Cardiac septum (tissue), 1 donor: ENCODE measurements at places on chromosomes 1 and 21. TPM values are rescaled to one million over a fixed set of nuclear protein-coding genes. Genes with fewer than 3 reads are reported as not detected.

- no peak for DNase-seq
These were observed 423.5 kb downstream of the KIF26B start for GRCh38 chr1:245578308-245578707.

- no peak for DNase-seq
These were observed 80.7 kb downstream of the UBE4B start for GRCh38 chr1:10113501-10113900.

- DNase-seq, result no peak
These were observed 70.1 kb upstream of the NTPCR start for GRCh38 chr1:232880354-232880753.

The ZNF683 gene
- not detected for total RNA-seq

DNA sequence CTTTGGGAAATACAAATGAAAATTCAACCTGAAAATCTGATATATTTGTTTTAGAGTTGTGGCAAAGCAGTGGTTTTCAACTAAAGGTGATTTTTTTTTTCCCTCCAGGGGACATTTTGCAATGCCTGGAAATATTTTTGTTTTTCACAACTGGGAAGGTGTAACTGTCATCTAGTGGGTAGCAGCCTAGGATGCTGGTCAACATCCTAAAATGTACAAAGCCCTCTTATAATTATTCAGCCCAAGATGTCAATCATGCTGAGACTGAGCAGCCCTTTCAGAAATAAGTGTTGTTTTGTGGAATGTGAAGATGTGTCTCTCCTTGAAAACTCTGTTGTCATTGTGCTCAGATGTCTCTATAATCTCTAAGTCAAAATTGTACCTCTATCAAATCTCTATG lies 95.2 kb upstream of the NCAM2 start:
- no peak for DNase-seq

GRCh38 chr1:179079113-179079761 lies 2.6 kb upstream of the TOR3A start:
- no peak for DNase-seq

GRCh38 chr1:207691841-207692240 lies 46.9 kb downstream of the CR1L start:
- DNase-seq, result no peak

The MPL gene
- total RNA-seq, result 1.6 TPM

DNA sequence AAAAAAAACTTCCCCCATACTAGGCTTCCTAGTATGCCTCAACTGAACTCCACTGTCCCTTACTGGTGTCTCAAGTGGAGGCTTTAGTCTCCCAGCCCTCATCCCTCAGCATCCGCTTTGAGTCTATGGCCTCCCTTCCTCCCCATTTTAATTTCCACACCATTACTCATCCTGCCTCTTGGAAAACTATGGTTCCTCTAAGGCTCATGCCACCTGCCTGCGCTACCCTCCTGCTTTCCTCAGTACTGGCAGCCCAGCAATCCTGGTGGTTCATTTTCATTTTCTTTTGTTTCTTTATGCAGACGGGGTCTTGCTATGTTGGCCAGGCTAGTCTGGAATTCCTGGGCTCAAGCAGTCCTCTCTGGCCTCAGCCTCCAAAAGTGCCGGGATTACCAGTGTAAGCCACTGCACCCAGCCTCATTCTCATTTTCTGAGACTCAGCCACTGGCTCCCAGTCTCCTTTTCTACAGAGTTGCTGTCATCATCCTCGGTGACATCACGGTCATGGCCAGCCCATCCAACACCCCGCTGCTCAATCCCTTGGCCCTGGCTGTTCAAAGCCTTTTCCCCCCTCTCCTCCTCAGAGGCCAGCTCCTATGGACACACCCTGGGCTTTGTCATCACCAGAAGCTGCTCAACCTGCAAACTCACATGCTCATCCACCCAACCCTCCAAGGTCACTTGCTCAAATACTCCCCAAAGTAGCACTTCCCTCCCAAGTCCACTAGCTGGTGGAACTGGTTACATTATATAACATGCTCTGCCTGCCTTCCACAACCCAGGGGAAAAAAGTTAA lies 2.3 kb upstream of the PMVK start:
- no peak for DNase-seq

GRCh38 chr21:45644041-45644906 lies 749 bp downstream of the PCBP3 start:
- DNase-seq, result no peak

The TP73 gene
- total RNA-seq, result 0.30 TPM

DNA sequence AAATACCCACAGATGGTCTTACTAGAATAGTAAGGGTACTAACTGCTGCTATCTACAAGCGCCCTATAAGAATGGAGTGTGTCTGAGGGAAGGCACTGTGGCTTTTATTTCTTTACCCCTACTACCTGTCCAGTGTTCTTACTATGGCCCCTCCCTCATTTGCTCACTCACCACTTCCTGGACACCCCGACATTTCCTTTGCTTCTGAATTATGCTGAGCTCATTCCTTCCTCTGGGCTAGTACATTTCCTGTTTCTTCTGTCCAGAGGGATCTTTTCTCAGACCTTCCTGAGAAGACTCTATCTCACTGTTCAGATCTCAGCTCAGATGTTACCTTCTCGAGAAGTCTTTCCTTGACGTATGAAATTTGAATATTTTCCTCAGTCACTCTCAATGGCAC lies 192.1 kb upstream of the DAB1 start:
- no peak for DNase-seq

DNA sequence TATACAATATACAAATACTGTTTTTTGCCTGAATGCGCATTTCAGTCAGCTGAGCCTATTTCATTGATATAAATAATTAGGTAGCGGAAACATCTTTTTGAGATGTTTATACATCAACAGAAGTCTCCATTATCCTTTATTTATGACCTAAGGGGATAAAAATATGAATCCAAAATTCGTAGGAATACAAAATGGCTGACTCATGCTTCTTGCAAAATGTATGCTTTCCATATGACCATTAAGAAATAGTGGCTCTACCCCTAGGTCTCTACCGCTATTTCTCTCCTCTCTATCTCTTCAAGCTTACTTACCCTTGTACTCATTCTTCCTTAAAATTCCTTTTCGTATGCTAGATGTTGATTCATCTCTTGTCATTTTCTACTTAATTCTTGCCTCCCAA lies 338.4 kb upstream of the TMPRSS15 start:
- no peak for DNase-seq

The PTCH2 gene
- total RNA-seq, result 0.35 TPM

The THEMIS2 gene
- total RNA-seq, result 3.6 TPM

DNA sequence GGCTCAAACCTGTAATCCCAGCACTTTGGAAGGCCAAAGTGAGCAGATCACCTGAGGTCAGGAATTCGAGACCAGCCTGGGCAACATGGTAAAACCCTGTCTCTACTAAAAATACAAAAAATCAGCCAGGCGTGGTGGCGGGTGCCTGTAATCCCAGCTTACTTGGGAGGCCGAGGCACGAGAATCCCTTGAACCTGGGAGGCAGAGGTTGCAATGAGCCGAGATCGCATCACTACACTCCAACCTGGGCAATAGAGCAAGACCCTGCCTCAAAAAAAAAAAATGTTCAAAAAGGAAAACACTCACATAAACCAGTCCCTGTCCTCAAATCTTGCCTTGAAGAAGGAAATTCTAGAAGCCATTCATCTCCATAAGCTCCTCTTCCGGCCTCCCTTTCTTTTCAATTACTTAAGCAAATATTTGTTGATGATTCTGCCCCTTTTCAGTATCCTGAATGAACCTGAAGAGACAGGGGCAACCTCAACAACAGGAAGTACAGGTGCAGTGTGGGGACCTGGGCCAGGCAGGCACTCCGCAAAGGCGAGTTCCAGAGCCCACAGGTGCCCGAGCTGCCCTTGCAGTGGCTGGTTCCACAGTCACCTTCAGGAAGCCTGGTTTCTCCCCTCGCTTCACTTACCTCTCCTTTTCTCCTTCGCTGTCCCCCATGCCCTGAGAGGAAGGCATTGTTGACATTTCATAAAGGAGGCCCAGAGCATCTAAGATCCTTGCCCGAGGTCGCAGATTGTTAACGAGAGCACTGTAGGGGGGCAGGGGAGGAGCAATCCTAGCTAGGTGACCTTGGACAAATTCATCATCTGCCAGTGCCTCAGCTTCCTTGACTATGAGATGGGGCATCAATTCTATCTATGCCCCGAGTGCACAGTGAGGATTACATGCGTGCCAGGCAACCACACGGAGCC lies 8.9 kb upstream of the LEFTY1 start:
- no peak for DNase-seq

The BRDT gene
- not detected for total RNA-seq

DNA sequence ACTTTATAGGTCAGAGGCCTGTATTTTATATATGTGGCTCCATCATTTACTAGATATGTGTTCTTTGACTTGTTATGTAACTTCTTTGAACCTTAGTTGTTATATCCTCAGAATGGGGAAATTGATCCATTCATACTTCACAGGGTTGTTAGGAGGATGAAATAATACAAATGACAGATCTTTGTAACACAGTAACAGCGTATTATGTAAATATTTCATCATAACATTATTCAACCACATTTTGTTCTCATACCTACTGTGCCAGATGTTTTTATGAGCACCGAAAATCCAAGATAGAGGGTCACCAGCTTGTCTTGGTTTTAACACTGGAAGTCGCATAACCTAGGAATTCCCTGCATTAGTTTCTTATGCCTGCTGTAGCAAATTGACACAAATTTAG lies 3.3 kb downstream of the SUCO start:
- DNase-seq, result no peak

The RIPPLY3 gene
- not detected for total RNA-seq

GRCh38 chr1:56019472-56019871 lies 559.9 kb downstream of the PLPP3 start:
- no peak for DNase-seq

DNA sequence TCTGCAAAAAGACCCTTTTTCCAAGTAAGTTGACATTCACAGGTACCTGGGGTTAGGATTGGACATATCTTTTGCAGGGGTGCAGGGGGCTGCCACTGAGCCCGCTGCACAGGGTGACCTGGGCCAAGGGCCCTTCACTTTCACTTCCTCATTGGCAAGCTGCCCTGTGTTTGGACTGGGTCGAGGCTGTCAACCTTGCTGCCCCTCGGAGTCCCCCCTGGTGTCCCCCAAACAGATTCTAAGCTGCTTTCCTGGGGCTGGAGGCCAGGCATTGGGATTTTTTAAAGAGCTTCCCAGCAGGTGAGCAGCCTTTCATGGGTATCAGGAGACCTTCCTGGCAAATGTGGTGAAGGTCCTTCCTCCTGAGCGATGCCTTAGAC lies 7.9 kb upstream of the UMODL1 start:
- DNase-seq, result no peak

DNA sequence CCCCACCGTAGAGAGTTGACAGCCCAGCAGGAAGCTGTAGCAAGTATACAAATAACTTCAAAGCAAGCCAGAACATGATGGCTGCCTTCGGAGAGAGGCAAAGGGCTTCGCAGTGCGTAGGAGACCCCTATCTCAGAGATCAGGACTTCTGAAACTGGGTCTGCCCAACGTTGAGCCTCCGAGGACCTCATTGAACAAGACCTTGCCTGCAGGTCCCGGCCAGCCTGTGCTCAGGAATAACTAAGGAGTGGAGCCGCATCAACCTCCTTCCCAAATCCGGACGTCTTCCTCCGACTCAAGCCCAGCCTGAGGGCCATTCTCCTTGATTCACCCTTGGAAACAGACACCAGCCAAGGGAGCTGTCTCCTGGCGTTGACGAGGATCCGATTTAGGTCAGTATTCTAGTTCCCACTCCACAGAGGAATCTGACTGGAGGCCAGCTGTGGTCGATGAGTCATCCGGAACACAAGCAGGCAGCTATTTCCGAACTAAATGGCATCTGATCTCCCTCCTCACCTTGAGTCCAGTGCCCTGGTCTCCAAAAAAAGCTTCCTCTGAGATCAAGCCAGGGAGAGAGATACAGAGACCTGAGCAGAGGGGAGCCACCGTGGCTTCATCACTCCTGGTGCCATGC lies 166.5 kb upstream of the COA6 start:
- no peak for DNase-seq

- no peak for DNase-seq
These were observed 42.5 kb upstream of the TARDBP start for GRCh38 chr1:10969971-10970332.

- no peak for DNase-seq
These were observed 63.2 kb upstream of the TMEM51 start for GRCh38 chr1:15090373-15090772.

DNA sequence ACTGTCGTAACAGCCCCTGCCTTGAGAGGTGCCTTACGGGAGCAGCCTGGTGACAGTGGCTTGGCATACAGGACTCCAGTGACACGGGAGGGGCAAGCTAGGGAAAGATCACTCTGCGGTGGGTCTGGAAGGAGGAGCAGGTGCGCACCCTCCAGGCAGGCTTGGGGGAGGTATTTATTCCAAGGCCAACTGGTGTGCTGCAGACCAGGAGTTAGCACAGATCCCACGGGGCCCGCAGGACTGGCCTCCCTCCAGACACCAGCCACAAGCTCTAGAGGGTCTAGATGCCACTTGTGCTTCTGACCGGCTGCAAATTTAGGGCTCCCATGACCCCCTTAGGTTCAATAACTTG lies 22.1 kb downstream of the PSEN2 start:
- DNase-seq, result no peak

The HTR1D gene
- not detected for total RNA-seq

GRCh38 chr1:160727316-160727640 lies 11.8 kb upstream of the SLAMF7 start:
- DNase-seq, result no peak

GRCh38 chr1:38009088-38009840 lies 3.3 kb upstream of the UTP11 start:
- no peak for DNase-seq

The NIBAN1 gene
- 351 TPM for total RNA-seq

DNA sequence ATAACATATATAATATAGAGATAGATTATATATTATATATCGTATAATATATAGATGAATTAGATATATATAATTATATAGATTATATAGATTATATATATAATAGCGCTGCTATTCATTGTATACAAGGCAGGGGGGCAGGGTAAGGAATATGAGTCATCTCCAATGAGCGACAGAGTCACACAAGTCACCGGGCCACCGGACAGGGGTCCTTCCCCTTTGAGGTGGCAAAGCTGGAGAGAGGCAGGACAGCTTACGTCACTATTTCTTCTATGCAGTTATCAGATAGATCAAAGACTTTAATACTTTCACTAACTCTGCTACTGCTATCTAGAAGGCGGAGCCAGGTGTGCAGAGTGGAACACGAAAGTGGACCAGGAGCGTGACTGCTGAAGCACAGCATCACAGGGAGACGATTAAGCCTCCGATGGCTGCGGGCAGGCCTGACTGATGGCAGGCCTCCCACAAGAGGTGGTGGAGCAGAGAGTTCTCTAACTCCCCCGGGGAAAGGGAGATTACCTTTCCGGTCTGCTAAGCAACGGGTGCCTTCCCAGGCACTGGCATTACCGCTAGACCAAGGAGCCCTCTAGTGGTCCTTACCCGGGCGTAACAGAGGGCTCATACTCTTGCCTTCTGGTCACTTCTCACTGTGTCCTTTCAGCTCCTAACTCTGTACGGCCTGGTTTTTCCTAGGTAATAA lies 2154.7 kb downstream of the MRPL39 start:
- DNase-seq, result no peak

The LDLRAP1 gene
- total RNA-seq, result 14.4 TPM

- no peak for DNase-seq
These were observed 217.7 kb downstream of the GIPC2 start for GRCh38 chr1:78263459-78263858.

- peak; percentile 71 for DNase-seq
These were observed 46.8 kb downstream of the PTPRU start for GRCh38 chr1:29282924-29283803.

GRCh38 chr1:205665201-205666045 lies 14.9 kb downstream of the SLC45A3 start:
- no peak for DNase-seq

The ITLN2 gene
- total RNA-seq, result not detected

GRCh38 chr1:224726441-224727182 lies 110.5 kb downstream of the CNIH3 start:
- DNase-seq, result no peak

GRCh38 chr1:207670997-207671396 lies 26.1 kb downstream of the CR1L start:
- no peak for DNase-seq
